ENCODE measurements at places on chromosomes 7 and 10.
A peak's percentile ranks its signal among the peaks of the same experiment; 100 is the strongest.

DNA sequence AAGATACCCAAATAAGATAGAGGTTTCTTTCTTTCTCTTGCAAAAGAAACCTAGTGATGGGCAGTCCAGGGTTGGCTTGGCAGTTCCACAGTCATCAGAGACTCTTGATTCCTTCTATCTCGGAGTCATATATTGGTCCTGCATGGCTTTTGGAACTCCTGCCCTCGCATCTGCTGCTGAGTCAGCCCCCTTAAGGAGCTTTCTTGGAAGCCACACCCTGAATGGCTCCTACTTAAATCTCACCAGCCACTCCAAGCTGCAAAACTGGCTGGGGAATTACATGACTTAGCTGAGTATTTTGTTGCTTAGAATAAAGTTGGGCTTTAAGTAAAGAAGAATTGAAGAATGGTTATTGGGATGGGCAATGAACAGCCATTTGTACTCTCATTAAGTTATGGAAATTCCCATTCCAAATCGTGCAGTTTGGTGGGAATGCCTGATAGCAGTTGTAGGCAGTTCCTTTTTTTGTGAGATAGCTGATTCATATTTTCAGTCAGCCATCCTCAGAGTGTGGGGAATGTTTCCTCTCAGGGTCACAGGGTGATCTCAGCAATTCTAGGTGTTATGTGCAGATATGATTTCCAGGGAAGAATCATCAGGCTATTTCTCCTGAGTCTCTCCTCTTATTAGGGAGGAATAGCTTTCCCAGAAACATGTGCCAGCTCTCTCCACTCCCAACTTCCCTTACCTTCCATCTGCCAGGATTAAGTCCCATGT lies 209.9 kb downstream of the BBS9 start:
- no peak for ATAC-seq

GRCh38 chr7:28749638-28750037 lies 208.5 kb downstream of the TRIL start:
- no peak for ATAC-seq

DNA sequence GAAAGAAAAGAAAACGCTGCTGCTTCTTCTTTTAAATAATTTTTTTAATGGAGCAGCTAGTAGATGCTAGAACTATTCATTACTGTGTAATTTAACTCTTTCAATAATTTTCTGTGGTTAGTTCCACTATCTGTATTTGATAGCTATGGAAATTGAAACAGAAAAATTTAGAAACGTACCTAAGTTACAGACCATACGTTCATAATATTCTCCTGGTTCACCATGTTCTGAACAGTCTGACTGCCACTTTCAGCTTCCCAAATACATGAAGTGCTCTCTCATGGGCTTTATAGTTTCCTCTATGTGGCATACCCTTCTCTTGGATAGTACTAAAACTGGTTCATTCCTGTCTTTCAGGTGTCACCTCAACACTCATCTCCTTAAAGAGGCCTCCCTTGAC lies 508.0 kb downstream of the MDFIC start:
- ATAC-seq, result no peak

GRCh38 chr7:154096-154799 lies 38.1 kb upstream of the FAM20C start:
- ATAC-seq, result no peak

- ATAC-seq, result no peak
Measured at GRCh38 chr10:53253221-53253620, 480.6 kb upstream of the MBL2 start.

DNA sequence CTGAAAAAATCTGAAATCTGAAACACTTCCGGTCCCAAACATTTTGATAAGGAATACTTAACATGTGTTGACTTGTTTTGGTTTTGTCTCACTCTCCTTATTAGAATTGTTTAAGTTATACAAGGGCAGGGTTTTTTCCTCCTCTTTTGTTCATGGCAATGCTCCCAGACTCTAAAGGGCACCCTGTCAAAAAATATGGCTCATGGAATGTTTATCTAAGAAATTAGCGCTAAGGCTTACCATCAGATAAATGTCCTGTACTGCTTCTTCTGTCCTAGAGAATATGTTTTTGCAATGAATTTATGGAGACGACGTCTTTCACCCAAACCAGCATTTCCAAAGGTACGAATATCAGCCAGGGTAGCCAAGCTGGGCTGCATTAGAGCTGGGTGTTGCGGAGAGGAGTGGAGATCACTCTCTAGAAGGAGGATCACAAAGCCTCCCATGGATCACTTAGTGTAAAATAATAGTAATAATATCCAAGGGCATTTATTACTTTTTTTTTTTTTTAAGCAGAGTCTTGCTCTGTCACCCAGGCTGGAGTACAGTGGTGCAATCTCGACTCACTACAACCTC lies 46.8 kb downstream of the ERLIN1 start:
- no peak for ATAC-seq

- peak; percentile 43 for ATAC-seq
Measured at GRCh38 chr10:118873091-118873737, 118.4 kb upstream of the CACUL1 start.

- ATAC-seq, result no peak
Measured at GRCh38 chr7:157301610-157302120, 35.1 kb upstream of the DNAJB6 start.

GRCh38 chr10:90413196-90413595 lies 444.6 kb downstream of the HTR7 start:
- ATAC-seq, result no peak

DNA sequence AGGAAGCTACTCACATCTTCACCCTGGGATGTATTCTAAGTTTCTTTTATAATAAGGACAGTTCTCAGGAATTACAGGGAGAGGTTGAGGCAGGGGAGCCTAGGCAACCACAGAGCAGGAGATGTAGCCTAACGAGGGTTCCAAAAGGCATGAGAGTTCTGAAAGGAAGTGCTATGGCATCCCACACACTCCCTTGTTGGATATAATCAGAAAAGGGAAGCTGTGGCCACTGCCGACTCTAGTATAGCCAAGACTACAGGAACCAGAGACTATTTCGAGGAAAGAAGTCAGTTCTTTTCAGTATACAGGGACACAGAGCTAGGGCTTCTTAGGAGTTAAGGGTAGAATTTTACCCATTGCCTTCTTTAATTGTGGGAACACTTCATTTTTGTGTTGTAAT lies 11.0 kb downstream of the PRR15 start:
- ATAC-seq, result no peak

GRCh38 chr10:61140765-61141392 lies 196.9 kb upstream of the RHOBTB1 start:
- ATAC-seq, result peak; percentile 57

DNA sequence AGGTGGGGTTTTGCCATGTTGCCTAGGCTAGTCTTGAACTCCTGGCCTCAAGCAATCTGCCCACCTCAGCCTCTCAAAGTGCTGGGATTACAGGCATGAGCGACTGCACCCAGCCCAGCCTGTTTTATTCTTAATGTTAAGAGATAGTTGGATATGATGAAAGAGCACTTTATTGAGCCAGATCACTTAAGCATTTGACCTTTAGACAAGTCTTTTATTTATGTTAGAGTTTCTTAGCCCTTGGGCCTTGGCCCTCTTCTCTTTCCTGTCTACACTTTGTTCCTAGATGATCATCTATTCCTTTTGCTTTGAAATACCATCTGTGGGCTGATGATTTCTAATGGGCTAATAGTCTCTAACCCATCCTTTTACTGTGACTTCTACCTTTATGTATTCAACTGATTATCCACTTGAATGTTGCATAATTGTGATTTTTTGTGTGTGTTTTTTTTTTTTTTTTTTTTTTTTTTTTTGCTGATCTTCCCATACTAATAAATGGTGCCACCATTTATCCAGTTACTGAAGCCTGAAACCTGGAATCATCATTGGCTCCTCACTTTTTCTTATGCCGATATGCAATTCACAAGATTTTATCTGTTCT lies 34.8 kb downstream of the BTRC start:
- no peak for ATAC-seq

DNA sequence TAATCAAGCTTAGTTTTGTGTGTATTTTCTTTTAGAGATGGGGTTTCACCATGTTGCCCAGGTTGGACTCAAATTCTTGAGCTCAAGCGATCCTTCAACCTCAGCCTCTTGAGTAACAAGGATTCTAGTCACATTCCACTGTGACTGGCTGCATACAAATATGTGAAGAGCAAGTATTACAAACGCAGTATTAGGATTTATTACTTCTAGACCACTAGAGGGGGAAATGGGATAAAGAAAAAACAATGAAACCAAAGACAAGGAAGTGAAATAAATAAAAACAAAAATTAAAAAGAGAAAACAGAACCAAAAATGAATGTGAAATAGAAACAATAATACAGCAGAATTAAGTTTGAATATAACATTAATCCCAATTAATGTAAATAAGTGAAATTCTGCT lies 308.7 kb downstream of the ANKRD30A start:
- ATAC-seq, result no peak

Data from motor neuron (in vitro differentiated cells).